Thyroid gland (tissue), 4 donors: ENCODE measurements at places on chromosomes 1 and 21. TPM values are rescaled to one million over a fixed set of nuclear protein-coding genes. Genes with fewer than 3 reads are reported as not detected.

The SIM2 gene
- total RNA-seq: not detected

The S100B gene
- not detected for total RNA-seq

- H3K27ac ChIP-seq: no peak overlapping the region
- no peaks in the 10 kb centered on the region for H3K27me3 ChIP-seq
- no peak for DNase-seq
- no peaks in the 10 kb centered on the region for H3K4me1 ChIP-seq
- H3K4me3 ChIP-seq: no peak overlapping the region
Observed at GRCh38 chr1:68358439-68358838, 91.3 kb downstream of the RPE65 start.

GRCh38 chr1:52880206-52880605 lies 37.6 kb downstream of the ZYG11A start:
- no peaks in the 10 kb centered on the region for H3K27me3 ChIP-seq
- H3K36me3 ChIP-seq: no peaks in the 10 kb centered on the region
- peaks cover 39% of the 10 kb centered on the region for H3K4me1 ChIP-seq
- DNase-seq: peak; percentile 57
- H3K27ac ChIP-seq: peak overlapping the region; percentile 75

DNA sequence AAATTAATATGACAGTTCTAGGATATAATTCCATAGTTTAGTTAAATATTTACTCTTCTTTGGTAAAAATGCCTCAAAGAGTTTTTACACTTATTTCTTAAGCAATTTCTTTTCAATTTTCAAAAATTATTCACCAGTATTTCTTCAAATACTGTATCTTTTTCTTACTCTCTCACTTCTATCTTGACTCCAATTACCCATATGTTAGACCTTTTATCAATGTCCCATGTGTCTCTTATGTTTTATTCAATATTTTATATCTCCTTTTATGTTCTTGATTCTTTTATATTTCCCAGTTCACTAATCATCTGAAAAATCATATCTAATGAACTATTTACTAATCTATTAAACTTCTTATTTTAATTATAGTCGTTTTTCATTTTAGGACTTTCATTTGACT lies 11.5 kb upstream of the LRIF1 start:
- H3K4me1 ChIP-seq: no peaks in the 10 kb centered on the region
- DNase-seq: no peak
- H3K36me3 ChIP-seq: no peaks in the 10 kb centered on the region
- H3K4me3 ChIP-seq: no peak overlapping the region
- no peaks in the 10 kb centered on the region for H3K27me3 ChIP-seq

- no peaks in the 10 kb centered on the region for H3K4me1 ChIP-seq
- H3K4me3 ChIP-seq: no peak overlapping the region
- H3K36me3 ChIP-seq: no peaks in the 10 kb centered on the region
- H3K27me3 ChIP-seq: no peaks in the 10 kb centered on the region
Observed at GRCh38 chr1:230052665-230053064, 14.4 kb upstream of the GALNT2 start.

DNA sequence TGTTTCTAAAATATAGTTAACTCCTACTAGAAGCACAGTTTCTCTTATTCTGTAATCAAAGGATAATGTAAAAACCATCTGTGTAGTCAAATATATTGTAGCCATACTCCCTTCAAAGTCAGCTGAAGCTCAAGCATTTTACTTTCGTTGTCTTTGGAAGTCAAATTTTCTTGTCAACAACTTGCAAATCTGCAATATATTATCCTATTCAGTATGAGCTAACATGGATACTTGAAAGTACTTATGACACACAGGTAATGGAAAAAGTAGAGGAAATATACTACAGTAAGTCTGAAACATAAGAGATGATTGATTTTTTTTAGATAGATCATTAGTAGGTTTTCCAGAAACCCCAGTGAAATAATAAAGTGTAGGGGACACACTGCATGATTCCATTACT lies 121.5 kb downstream of the COL24A1 start:
- H3K27me3 ChIP-seq: no peaks in the 10 kb centered on the region
- no peak overlapping the region for H3K27ac ChIP-seq
- no peak overlapping the region for H3K4me3 ChIP-seq
- H3K36me3 ChIP-seq: no peaks in the 10 kb centered on the region
- no peak for DNase-seq

The CNKSR1 gene
- 81.2 TPM for total RNA-seq

The NUP210L gene
- total RNA-seq: not detected

The RNU1-4 gene
- under 0.01 TPM for total RNA-seq

The KTI12 gene
- total RNA-seq: 11.0 TPM

GRCh38 chr21:21028275-21028820 lies 30.1 kb downstream of the NCAM2 start:
- H3K27ac ChIP-seq: no peak overlapping the region
- no peaks in the 10 kb centered on the region for H3K27me3 ChIP-seq
- H3K4me3 ChIP-seq: no peak overlapping the region
- no peaks in the 10 kb centered on the region for H3K36me3 ChIP-seq
- H3K4me1 ChIP-seq: no peaks in the 10 kb centered on the region
- DNase-seq: no peak

- no peak overlapping the region for H3K27ac ChIP-seq
- no peak overlapping the region for H3K4me3 ChIP-seq
- DNase-seq: no peak
- no peaks in the 10 kb centered on the region for H3K27me3 ChIP-seq
Observed at GRCh38 chr1:217388522-217389065, 242.3 kb downstream of the GPATCH2 start.

GRCh38 chr1:14594045-14594444 lies 4.4 kb upstream of the KAZN start:
- H3K27ac ChIP-seq: no peak overlapping the region
- no peak for DNase-seq
- no peak overlapping the region for H3K4me3 ChIP-seq
- H3K27me3 ChIP-seq: no peaks in the 10 kb centered on the region
- H3K36me3 ChIP-seq: no peaks in the 10 kb centered on the region
